ENCODE measurements at places on chromosomes 3 and 15.
A peak's percentile ranks its signal among the peaks of the same experiment; 100 is the strongest.

- DNase-seq: no peak
Measured at GRCh38 chr15:101810456-101810855, 1.5 kb upstream of the OR4F15 start.

- no peak for DNase-seq
Measured at GRCh38 chr3:36381311-36381956, 1.1 kb downstream of the STAC start.

- DNase-seq: no peak
Measured at GRCh38 chr3:162142511-162142910, 645.9 kb downstream of the OTOL1 start.

DNA sequence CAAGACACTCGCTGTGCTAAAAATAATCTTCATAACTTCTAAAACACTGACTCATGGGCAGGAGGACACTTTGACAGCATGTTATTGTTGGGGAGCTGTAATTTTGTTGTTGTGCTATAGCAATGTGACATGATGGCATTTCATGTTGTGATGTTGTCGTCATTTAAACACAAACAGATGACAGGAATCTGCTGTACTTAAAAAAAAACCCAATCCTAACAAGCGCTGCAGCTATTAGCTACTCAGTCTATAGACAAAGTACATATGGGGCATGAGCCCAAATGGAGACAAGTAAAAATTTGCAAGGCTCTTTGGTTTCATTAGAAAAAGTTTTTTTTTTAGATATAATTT, 828 bp upstream of the ATOSA start:
- DNase-seq: no peak

GRCh38 chr3:70811880-70812279, 499.4 kb upstream of the MDFIC2 start:
- DNase-seq: no peak

- DNase-seq: no peak
Measured at GRCh38 chr15:48858401-48858800, 19.5 kb upstream of the EID1 start.

GRCh38 chr15:66588537-66588936, 22.7 kb upstream of the LCTL start:
- no peak for DNase-seq

DNA sequence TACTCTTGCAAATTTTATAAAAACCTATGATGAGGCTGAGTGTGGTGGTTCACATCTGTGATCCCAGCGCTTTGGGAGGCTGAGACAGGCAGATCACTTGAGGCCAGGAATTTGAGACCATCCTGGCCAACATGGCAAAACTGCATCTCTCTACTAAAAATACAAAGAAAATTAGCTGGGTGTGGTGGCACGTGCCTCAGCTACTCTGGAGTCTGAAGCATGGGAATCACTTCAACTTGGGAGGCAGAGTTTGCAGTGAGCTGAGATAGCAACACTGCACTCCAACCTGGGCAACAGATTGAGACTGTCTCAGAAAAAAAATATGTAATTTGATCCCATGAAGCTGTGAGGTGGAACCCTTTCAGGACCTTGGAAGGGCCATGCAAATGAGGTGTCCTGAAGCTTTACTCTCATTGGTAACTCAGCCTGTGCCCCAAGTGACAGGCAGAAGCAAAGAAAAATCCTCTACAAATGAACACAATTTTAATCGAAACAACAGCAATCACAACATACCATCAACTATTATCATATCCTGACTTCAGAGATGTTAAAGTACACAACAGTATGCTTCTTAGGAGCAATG, 84.6 kb upstream of the CDV3 start:
- DNase-seq: peak; percentile 56

GRCh38 chr3:106114220-106114619, 245.4 kb upstream of the CBLB start:
- no peak for DNase-seq

DNA sequence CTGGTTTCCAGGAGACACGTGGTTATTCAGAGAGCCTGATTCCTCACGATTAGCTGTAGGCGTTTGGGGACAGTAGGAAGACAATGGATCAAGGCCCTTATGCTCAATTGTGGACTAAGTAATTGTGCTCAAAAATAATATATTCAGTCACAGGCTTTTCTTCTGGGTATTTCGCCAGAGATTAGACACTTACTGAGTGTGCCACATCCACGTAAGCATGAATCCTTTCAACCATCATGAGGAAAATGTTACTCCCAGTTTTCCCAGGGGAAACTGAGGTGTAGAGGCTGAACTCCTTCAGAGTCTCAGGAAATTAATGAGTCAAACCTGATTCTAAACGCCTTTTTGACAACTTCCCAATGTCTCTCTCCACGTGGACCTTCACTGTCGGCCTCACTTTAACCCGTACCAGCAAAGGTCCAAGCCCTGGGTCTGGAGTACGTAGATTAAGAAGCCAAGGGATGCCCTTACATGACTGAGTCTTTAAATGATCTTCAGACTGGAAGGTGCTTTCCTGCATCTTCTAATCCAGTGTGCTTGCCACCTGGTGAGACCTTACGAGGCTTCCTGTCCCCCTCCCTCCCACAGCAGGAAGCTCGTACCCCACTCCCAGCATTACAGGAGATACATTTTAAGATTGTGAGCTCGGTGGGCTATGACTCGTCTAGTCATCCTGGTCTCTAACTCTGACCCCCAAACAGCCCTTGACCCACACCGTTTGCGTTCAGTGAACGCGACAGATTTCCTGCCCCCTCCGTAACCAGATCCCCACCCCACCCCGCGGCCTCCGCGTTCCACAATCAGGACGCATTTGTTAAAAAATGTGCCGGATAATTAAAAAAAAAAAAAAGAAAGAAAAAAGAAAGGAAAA, 1.7 kb downstream of the PKM start:
- peak; percentile 76 for DNase-seq

GRCh38 chr15:25900431-25900830, 37.3 kb upstream of the ATP10A start:
- DNase-seq: no peak

DNA sequence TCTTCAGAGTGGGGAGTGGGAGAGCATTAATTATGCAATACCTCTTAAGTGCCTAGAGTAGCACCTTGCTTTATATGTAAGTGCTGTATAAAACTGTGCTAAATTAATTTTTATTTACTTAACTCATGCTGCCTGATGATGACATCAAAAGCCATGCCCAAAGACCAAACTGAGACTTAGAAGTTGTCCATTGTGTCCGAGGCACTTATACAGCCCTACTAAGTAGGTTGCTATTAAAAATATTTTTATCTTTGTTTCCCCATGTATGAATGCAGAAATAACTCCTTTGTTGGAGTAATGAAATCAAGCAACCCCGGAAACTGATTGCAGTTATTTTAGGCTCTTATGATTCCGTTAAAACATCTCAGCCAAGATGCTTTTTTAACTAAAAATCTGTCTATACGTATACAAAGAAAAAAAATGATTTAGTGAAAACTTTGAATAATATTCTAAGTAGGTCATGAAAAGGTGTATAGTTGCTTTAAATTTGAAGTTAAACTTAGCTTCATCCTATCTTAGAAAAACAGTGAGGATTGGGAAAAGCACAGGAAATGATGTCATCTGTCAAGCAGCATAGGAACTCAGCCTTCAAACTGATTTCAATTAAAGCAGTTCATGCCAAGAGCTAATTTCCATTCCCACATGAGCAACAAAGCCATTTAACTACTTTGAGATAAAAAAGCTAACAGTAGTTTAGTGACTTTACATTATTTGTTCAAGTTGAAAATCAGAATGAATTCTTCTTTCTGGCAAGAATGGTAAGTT, 43.0 kb downstream of the FBN1 start:
- no peak for DNase-seq

GRCh38 chr15:55060836-55061235, 135.9 kb downstream of the RSL24D1 start:
- DNase-seq: no peak

- DNase-seq: no peak
Measured at GRCh38 chr15:44163370-44163769, 31.7 kb downstream of the FRMD5 start.

DNA sequence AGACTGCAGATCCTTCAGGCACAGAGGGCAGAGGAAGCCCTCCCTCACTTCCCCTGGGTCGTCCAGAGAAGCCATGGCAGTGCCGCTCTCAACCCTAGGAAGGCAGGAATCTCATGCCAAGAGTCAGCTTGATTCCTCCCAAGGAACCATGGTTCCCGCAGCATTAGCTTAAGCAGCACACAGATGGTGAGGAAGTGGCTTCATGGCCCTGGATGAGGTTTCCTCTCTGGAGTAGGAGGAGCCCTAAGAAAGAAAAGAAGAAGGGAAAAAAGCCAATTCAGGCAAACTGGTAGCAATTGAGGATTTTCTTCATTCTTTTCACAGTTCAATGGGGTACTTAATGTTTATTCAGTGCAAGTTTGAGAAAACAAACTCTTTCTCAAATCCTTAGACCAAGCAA, 2.9 kb downstream of the RBSN start:
- no peak for DNase-seq
